Urothelium cell line (cell line): ENCODE measurements at places on chromosomes 7 and 10.

- DNase-seq: no peak
Observed at GRCh38 chr10:283916-284356, 148.7 kb downstream of the ZMYND11 start.

DNA sequence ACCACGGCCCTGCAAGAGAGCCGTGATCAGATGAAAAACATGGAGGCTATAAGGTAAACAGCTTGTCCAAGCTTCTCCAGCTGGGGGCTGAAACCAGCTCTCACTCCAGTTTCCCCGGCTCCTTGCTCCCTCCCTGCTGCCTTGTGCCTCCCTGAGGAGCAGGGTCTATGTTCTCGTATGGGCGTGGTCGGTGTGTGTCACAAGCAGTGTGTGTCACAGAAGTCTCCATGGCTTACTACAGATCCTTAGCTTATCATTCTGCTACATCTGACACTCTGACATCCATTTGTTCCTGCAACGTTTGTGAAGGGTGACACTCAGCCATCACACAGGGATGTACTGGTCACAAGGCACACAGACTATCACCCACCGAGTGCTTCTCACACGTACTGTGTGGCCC, 54.6 kb downstream of the CSGALNACT2 start:
- no peak for DNase-seq

- no peak for DNase-seq
Observed at GRCh38 chr7:128757203-128757602, 18.0 kb downstream of the CALU start.

DNA sequence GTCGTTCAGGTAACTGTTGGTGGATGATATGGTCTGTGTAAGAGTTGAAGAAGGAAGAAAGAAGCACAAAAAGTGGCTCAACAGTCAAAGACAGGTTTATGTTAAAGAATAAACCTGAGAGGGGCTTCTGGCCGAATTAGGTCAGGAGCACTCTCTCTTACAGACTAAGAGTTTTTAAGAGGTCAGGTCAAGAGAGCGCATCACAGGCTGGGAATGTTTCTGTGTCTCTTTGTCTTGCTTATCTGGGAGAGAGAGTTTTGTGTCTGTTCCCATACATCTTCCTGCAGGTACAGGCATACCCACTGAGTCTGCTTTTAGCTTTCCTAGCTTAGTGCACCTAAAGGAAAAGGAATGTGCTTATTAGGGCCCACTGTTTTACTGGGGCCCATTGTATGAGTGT, 22.2 kb upstream of the PRPF18 start:
- DNase-seq: no peak

- DNase-seq: no peak
Observed at GRCh38 chr10:55227967-55228366, 426.9 kb upstream of the PCDH15 start.

GRCh38 chr7:71322201-71322600, 190.3 kb downstream of the GALNT17 start:
- no peak for DNase-seq

GRCh38 chr7:44449584-44449928, 40.9 kb downstream of the NUDCD3 start:
- no peak for DNase-seq

DNA sequence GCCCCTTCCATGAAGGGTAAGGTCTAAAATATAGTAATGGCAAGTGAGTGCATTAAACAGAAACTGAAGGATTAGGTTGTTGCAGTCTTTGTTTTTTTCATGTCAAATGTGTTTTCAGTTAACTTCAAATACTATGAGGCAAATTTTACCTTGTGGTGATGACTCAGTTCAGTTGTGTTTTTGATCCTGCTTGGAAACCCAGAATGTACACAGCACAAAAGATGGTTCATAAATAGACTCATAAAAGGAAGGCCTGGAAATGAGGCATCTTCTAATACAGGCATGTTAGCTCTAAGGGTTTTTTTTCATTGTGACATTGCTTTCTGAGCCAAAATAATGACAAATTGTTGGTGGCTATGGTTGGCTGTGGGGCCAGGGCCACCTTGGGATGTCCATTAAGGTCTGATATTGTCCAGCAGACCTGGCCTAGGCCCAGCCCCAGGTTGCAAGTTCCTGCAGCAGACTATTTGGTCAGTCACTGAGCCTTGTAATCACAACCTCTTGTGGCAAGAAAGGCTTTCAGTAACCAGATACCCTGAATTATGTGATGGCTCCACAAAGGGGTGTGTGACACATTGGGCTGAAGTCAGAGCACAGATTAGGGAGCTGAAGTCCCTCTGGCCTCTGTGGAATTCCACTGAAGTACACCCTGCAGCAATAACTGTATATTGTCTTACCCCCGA, 69.0 kb upstream of the SAMD8 start:
- DNase-seq: no peak
